ENCODE measurements at places on chromosomes 5 and 9.

DNA sequence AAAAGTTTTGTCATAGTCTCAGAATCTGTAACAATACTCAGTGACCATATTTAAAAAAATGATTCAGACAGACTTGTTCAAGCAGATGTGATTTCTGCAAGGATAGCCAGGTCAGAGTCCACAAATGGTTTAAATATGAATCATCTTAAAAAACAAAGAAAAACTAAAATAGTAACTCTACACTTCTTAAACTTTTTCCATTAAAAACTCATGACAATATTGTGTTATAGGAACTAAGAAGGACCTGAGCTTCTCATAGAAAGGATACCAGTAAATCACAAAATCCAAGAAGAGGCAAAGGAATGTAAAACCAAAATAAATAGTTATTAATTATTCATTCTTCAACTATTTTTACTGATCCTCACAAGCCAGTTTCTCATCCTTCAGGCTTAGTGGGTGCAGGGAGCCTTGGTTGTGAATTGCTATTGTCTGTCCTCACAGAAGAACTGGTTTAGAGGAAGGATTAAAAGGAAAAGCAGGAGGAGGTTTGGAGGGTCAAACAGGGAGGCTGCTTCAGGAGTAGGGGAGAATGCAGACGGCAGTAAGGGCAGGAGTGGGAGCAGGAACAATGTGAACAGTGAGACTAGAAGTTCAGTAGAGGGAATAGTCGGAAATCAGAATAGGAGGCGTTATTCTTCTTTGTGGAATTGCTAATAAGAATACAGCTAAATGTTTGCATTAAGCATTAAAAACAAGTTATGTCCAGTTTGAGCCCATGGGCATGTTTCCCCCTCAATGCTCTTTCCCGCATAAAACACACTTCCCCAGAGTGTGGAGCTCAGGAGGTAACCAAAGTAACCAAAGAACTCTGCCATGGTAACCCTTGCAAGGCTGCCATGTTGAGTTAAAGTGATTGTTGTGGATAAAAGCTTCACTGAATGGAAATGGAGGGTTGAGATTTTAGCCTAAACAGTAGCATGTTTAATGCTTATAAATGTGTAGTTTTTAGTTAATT is 110.7 kb downstream of the CCDC192 start:
- peak; percentile 87 for DNase-seq

GRCh38 chr5:118614731-118615456 is 373.5 kb downstream of the DTWD2 start:
- no peak for DNase-seq

DNA sequence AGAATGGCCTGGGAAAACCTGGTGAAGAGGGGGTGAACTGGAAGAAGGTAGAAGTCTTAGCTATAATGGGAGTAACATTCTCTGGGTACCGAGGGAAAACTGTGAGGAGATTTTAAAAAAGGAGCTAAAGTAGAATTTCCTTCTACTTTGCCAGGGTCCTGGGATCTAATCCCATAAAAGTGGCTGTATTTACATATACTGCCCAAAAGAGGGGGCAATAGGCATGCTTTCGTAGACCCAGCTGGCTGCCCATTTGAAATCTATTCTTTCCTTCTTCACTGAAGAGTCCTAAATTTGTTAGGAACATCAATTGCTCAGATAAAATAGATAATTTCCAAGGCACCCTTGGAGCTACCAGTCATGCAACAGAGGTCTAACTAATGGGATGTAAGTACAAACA is 159.2 kb downstream of the CDC42SE2 start:
- DNase-seq = peak; percentile 32

GRCh38 chr9:6098431-6098830 is 83.0 kb upstream of the RANBP6 start:
- DNase-seq = peak; percentile 25

DNA sequence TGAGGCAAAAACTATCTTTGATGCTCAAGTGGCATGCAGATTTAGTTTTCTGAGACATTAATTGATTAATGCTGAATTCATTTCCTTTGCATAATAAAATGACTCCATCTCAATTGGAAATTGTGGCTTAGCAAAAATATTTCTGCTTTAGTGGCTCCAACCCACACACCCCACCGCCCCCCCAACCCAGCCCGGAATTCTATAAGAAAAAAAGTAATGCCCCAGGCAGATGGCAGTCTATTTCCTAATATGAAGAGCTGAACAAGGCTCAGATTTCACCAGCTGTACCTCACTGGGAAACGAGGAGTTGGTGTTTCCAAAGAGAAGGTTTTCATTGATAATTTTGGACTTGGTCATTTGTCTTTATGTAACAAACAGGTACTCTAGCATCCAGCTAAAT is 182.1 kb downstream of the FBN2 start:
- no peak for DNase-seq

DNA sequence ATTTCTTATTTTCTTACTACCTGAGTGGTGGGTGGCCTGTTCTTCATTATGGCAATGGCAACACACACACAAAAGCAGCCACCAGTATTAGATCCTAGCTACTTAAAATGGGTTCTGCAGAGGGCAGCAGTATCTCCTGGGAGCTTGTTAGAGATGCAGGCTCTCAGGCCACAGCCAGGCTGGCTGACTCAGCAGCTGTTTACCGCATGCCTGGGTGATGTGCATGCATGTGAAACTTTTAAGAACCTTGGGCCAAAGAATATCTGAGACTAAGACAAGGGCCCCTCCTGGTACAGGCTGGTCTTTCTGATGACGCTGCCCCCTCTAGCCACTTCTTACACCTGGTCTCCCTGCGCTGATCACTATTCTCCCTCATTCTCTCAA is 399.0 kb downstream of the MED10 start:
- DNase-seq = no peak
